ENCODE measurements at places on chromosomes 11 and 22. TPM values are rescaled to one million over a fixed set of nuclear protein-coding genes. Genes with fewer than 3 reads are reported as not detected.

The AP5B1 gene
- total RNA-seq: 25.0 TPM

DNA sequence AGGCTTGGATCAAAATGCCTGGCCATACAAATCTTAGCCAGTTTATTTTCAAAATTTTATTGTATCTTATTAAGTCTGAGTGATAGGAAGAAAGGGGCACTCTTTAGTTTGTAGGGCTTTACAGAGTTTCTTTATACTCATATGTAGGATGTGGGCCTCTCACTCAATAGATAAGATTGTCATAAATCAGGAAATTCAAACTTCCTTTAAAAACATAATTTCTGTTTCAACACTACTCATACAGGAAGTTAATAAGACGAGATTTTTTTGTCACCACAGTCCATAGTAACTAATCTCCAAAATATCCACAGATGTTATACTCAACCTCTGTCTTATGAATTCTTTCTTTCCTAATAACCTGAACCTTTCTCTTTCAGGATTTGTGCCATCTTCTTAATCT, 13.3 kb upstream of the OR56B4 start:
- H3K4me3 ChIP-seq: no peak overlapping the region
- DNase-seq: no peak
- H3K36me3 ChIP-seq: peaks cover 2% of the 10 kb centered on the region
- peaks cover 4% of the 10 kb centered on the region for H3K4me1 ChIP-seq

The NPAT gene
- total RNA-seq: 30.2 TPM

GRCh38 chr22:38657045-38657909, 839 bp downstream of the CBY1 start:
- no peaks in the 10 kb centered on the region for H3K27me3 ChIP-seq
- H3K27ac ChIP-seq: peak overlapping the region; percentile 94
- peak; percentile 67 for DNase-seq
- H3K36me3 ChIP-seq: no peaks in the 10 kb centered on the region
- peaks cover 22% of the 10 kb centered on the region for H3K4me1 ChIP-seq

The MMP10 gene
- not detected for total RNA-seq

GRCh38 chr11:126515501-126515900, 160.0 kb downstream of the ST3GAL4 start:
- H3K27ac ChIP-seq: no peak overlapping the region
- DNase-seq: no peak
- no peaks in the 10 kb centered on the region for H3K4me1 ChIP-seq
- no peaks in the 10 kb centered on the region for H3K36me3 ChIP-seq
- H3K4me3 ChIP-seq: no peak overlapping the region

- no peak overlapping the region for H3K27ac ChIP-seq
- H3K4me3 ChIP-seq: no peak overlapping the region
- DNase-seq: no peak
- H3K4me1 ChIP-seq: no peaks in the 10 kb centered on the region
These were observed 382.1 kb downstream of the MN1 start for GRCh38 chr22:27419473-27419872.

DNA sequence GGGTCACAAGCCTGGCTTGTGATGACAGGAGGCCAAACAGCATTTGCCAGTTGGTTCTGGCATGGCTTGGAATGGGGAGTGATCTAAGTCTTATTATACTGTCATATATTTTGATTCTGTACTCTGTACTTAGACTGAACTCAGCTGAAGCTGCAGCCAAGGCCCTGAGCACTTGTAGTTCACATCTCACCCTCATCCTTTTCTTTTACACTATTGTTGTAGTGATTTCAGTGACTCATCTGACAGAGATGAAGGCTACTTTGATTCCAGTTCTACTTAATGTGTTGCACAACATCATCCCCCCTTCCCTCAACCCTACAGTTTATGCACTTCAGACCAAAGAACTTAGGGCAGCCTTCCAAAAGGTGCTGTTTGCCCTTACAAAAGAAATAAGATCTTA, 843 bp downstream of the OR56B1 start:
- no peaks in the 10 kb centered on the region for H3K36me3 ChIP-seq
- DNase-seq: no peak
- peaks cover 3% of the 10 kb centered on the region for H3K27me3 ChIP-seq
- no peak overlapping the region for H3K4me3 ChIP-seq
- no peak overlapping the region for H3K27ac ChIP-seq

The MYO18B gene
- total RNA-seq: 6.1 TPM

The SRSF8 gene
- total RNA-seq: 45.9 TPM
